ENCODE measurements at places on chromosomes 12 and 14. TPM values are rescaled to one million over a fixed set of nuclear protein-coding genes. Genes with fewer than 3 reads are reported as not detected.
A peak's percentile ranks its signal among the peaks of the same experiment; 100 is the strongest.

DNA sequence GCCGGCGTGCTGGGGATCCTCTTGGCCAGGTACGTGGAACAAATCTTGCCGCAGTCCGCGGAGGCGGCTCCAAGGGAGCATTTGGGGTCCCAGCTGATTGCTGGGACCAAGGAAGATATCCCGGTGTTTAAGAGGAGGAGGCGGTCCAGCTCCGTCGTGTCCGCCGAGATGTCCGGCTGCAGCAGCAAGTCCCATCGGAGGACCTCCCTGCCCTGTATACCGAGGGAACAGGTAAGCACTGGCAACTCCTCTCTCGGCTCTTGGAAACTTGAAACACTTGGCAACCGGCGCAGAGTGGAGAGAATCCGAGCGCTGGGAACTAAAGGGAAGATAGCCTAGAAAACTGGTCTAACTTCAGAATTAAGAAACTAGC lies 1.7 kb downstream of the PDE3A start:
- DNase-seq = peak; percentile 84
- peak overlapping the region; percentile 89 for H3K4me3 ChIP-seq
- no peaks in the 10 kb centered on the region for H3K27me3 ChIP-seq
- peak overlapping the region; percentile 91 for H3K27ac ChIP-seq
- no peaks in the 10 kb centered on the region for H3K36me3 ChIP-seq

Gene MAP1LC3B2
- polyA plus RNA-seq = 6.2 TPM

GRCh38 chr12:14403711-14404196 lies 38.3 kb downstream of the ATF7IP start:
- peaks cover 41% of the 10 kb centered on the region for H3K4me1 ChIP-seq
- H3K4me3 ChIP-seq = no peak overlapping the region
- DNase-seq = no peak
- no peaks in the 10 kb centered on the region for H3K36me3 ChIP-seq
- H3K27ac ChIP-seq = no peak overlapping the region

DNA sequence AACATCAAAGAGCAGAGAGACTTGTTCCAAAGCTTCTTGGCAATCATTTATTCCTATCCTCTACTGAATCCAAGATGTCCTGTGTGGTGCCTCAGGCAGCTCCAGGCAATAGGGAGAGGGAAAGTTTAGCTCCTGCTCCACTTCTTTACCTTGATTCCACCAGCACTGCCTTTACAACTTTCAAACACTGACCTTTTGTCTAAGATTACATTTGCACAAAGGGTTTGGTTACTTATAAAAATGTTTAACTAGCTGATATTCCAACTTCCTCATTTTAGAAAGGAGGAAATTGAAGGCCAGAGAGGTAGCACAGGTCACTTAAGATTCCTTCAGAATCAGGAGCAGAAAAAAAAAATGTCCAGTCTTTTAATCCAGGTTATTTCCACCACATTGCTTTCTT lies 192.7 kb downstream of the BTG1 start:
- no peaks in the 10 kb centered on the region for H3K27me3 ChIP-seq
- H3K36me3 ChIP-seq = no peaks in the 10 kb centered on the region
- H3K4me3 ChIP-seq = no peak overlapping the region
- DNase-seq = no peak
- no peaks in the 10 kb centered on the region for H3K4me1 ChIP-seq

DNA sequence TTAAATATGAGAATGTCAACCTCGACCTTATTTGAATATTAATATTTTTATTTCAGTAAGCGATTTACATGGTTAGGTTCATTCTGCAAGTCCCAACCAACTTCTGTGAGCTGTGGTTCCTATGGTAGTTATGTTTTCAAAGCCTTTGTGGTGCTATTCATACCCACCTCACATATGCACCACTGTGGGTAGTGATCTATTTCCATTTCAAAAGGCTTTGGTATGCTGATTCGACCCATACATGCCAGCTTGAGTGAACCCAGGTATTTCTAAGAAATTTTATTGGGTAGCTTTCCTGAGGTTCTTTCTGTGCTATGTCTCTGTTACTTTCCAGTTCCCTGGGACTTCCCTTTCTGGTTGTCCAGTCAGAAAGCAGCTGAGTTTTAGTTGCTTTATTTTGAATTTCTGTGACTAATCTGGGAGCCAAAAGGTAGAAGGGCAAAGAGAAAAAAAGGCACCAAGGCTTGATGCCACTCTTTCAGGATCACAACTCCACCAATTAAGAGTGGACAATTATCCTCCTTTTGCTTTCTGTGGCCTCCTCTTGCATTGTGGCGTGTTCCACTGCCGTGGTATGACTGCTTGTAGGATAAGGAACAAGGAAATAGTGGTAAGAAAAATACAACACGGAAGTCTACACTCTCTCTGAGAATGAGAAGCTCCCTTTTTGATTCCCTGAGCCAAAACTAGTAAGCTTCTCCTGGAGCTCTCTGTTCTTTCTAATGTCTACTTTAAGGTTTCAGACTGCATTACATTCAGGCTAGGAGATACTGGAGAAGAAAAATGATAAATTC lies 729.1 kb downstream of the NOVA1 start:
- no peaks in the 10 kb centered on the region for H3K4me1 ChIP-seq
- no peak overlapping the region for H3K4me3 ChIP-seq
- H3K36me3 ChIP-seq = no peaks in the 10 kb centered on the region
- DNase-seq = no peak

Gene IL26
- 0.22 TPM for polyA plus RNA-seq

DNA sequence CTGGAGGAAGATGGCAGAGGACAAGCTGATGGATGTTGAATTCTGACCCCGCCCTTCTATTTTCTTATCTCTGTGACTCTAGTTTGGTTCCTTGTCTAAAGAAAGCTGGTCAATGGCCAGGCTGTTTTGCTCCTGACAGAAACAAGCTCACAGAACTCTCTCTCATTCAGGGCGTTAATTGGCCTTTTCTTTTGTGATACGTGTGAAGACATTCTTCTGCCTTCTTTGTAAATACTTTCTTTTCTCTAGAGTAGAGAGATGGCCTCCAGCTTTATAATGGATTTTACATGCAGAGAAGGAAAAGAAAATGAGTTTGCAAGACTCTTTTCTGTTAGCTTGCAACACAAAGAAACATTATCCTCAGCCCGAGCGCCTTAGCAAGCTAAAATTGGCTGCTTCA lies 492.2 kb upstream of the CCDC196 start:
- no peak overlapping the region for H3K27ac ChIP-seq
- no peak overlapping the region for H3K4me3 ChIP-seq
- H3K36me3 ChIP-seq = no peaks in the 10 kb centered on the region
- DNase-seq = no peak
- no peaks in the 10 kb centered on the region for H3K27me3 ChIP-seq
- no peaks in the 10 kb centered on the region for H3K4me1 ChIP-seq

DNA sequence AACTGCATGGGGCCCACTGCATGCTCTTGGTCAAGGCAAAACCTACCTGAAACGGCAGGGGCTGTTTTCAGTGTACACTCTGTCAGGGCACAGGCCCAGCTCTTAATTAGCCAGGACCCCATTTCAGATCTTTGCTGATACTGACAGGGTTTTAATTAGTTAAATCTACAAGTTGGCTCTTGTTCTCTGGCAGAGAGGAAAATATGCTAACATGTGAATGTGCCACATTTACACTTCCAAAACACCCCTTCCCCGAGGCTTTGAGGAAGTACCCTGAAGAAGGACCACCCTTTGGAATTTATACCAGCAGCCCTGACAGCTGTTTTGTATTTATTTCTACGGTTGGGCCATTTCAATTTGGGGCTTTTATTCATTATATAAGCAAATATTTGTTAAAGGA lies 66.3 kb downstream of the OTX2 start:
- DNase-seq = no peak
- no peaks in the 10 kb centered on the region for H3K27me3 ChIP-seq
- no peaks in the 10 kb centered on the region for H3K36me3 ChIP-seq
- H3K4me3 ChIP-seq = no peak overlapping the region

Gene MGST1
- polyA plus RNA-seq = 407 TPM

DNA sequence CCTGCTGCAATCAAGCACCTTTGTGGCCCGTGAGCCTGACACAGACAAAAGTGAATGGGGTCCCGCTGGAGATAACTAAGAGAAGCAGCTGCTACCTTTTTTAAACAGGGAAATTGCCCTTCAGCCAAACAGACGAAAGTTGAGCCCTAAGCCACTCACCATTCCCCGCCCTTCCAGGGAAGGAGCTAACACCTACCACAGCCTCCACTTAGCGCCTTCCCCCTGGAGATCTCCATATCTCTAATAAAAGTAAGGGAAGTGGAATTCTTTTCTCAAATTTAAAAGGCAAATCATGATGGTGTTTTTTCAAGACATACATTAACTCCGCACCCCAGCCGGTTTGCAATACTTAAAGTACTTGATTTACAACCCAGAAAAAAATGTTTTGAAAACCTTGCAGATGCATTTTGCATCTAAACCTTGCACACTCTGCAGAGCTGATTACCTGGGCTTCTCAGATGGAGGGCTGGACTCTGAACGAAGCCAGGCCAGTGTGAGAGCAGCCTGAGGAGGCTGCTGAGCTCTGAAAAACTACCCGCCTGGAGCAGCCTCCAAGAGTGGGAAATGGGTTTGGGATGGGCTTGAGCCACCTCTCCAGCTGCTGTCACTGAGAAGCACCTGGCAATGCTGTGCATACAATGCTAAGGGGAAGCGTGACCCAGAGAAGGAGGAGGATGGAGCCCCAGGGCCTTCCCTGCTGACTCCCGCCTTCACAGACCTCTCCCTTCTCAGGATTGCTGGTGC lies 10.0 kb downstream of the NUAK1 start:
- no peak overlapping the region for H3K4me3 ChIP-seq
- no peaks in the 10 kb centered on the region for H3K27me3 ChIP-seq

GRCh38 chr14:76742185-76742584 lies 19.1 kb upstream of the VASH1 start:
- no peaks in the 10 kb centered on the region for H3K36me3 ChIP-seq
- H3K4me1 ChIP-seq = no peaks in the 10 kb centered on the region
- no peak for DNase-seq
- no peak overlapping the region for H3K4me3 ChIP-seq

Measured in sigmoid colon (tissue), 7 donors.